ENCODE measurements at places on chromosomes 3 and 15.

DNA sequence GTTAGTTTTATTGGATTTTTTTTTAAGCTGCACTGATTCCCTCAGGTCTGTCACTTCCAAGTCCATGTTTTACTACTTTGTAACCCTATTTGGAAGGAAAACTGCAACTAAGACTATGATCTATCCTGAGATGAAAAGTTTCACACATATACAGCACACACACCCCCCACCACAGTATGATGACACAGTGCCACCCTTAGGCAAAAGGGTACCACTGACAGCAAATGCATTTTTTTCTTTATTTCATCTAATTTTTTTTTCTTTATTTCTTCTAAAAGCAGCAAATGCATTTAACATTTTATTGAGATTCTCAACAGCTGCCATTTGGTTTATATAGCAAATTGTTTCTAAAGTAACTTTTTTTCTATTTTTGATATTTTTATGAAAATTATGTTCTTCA is 21.2 kb downstream of the NGRN start:
- DNase-seq: no peak

- DNase-seq: no peak
These were observed 218.8 kb downstream of the CLSTN2 start for GRCh38 chr3:140153736-140154135.

DNA sequence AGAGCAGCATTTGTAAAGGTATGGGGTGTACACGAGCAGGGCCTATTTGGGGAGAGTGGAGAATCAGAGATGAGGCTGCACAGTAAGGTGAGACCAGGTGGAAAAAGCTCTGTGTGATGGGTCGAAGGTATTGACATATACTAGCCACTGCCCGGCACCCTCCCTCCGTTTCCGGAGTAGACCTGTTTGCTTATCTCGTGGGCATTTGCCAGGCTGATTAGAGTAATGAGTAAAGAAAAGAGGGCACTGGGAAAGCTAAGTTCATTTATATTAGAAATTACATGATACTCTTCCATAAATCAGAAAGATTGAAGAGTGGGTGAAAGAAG is 46.2 kb upstream of the ATG7 start:
- no peak for DNase-seq

- no peak for DNase-seq
These were observed 191.8 kb downstream of the LSAMP start for GRCh38 chr3:116253511-116253910.

DNA sequence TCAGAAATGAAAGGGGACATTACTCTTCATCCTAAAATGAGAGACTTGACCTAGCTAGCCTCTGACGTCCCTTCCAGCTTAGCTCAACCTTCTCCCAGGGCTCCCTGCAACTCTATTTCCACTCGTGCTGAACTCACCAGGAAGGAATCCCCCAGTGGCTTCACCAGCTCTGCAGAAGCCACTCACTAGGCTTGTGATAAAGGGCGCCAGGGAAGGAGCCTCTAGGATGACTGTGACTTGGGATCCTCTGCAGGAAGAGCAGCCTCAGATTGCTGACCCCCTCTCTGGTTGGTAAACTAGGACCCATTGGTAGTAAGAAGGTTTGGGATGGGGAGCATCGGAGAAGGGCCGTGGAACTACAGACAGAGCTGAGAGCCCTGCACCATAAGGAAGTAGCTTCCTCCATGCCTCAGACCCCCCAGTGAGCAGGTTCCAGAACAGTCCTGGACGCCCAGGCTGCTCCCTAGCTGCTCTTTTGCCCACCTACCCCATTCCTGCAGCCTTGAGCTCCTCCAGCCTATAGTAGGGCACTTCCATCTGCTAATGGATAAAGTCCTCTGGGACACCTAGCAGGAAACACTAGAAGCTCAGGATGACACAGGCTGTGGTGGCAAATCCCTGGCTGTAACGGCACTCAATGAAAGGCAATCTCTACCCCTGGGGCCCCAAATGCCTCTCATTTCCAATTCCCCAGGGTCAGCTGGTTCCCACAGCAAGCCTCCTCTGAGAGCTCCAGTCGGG is 26.0 kb downstream of the PLA2G4F start:
- peak; percentile 41 for DNase-seq

DNA sequence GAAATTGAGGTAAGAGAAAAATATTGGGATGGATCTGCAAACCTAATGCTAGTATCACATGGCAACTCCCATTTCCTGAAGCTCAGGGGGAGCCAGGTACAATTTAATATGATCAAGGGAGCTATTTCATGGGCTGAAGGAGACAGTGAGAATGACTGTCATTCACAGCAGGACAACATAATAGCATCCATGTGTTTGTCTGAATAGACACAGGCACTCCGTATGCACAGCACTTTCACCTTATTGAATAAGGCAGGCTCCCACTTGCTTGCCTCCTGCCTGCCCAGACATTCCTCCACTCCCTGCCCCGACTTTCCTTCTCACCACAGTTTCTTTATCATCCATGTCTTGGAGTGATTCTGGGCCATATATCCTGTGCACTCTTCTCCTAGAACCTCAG is 156.6 kb upstream of the SLC24A5 start:
- no peak for DNase-seq

GRCh38 chr15:72306211-72306785 is 13.7 kb downstream of the CELF6 start:
- DNase-seq: peak; percentile 41

DNA sequence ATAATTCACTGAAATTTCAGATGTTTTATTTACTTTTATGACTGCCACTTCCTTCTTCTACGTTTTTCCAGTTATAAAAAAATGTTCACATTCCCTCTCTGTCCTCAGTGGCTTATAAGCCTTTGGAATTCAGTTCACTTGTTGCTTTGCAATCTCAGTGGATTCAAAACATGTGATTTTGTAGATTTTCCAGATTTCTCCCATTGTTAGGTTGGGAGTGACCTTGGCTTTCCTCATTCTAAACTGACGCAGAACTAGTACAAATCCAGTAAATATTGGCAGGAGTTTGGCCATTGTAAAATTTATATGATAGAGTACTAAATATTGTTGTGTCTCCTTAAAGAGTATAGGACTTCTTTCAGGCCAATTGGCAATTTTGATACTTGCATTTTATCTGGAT is 812.3 kb upstream of the ROBO1 start:
- no peak for DNase-seq

GRCh38 chr3:10419637-10420232 is 85.7 kb downstream of the ATP2B2 start:
- no peak for DNase-seq

GRCh38 chr15:63805993-63806980 is 27.5 kb downstream of the HERC1 start:
- DNase-seq: no peak

GRCh38 chr15:69414701-69415167 is 585 bp downstream of the KIF23 start:
- DNase-seq: no peak

GRCh38 chr15:90545095-90545494 is 15.4 kb downstream of the CRTC3 start:
- no peak for DNase-seq

GRCh38 chr3:87489892-87490291 is 213.5 kb upstream of the POU1F1 start:
- no peak for DNase-seq

- DNase-seq: no peak
These were observed 7.0 kb downstream of the RASL12 start for GRCh38 chr15:65060641-65061397.

GRCh38 chr3:178386401-178386800 is 149.8 kb upstream of the KCNMB2 start:
- no peak for DNase-seq

GRCh38 chr3:54133196-54133595 is 10.8 kb downstream of the CACNA2D3 start:
- DNase-seq: no peak

DNA sequence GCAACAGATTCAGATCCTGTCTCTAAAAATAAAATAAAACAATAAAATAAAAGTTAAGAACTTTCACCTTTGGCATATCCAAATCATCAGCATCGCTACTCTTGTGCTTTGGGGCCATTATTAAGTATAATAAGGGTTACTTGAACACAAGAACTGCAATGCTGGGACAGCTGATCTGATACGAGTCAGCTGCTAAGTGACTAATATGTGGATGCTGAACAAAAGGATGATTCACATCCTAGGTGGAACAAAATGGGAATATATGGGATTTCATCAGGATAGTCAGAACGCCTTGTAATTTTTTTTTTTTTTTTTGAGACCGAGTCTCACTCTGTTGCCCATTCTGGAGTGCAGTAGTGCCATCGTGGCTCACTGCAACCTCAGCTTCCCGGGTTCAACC is 29.7 kb downstream of the BUB1B start:
- no peak for DNase-seq

- DNase-seq: no peak
These were observed 18.2 kb downstream of the TASOR start for GRCh38 chr3:56664823-56665222.

- no peak for DNase-seq
These were observed 186.5 kb downstream of the FOXP1 start for GRCh38 chr3:71397046-71397445.

DNA sequence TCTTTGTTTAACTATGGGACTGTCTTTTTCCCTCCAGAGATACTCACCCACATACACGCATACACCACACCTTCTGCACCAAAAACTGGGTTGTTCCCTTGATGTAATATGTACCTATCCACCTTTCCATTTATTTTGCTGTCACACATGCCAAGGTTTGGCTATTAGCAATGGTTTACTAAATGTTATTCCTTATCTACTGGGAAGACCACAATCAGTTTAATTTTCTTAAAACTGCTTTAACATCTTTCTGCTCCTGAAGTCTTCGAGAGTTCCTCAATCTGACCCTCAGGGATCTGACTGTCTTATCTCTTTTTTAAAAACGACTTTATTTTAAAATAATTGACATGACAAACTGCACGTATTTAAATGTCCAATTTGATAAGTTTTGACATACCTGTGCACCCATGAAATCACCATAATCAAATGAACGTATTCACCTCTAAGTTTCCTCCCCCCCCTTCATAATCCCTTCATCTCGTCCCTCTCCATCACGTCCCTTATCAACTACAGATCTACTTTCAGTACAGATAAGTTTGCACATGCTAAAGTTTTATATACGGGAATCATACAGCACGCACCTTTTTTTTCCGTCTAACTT is 805 bp upstream of the TRPM7 start:
- no peak for DNase-seq

- no peak for DNase-seq
These were observed 188.8 kb downstream of the TAFA4 start for GRCh38 chr3:68743521-68743920.

GRCh38 chr15:36571301-36571700 is 8.1 kb upstream of the CDIN1 start:
- no peak for DNase-seq

DNA sequence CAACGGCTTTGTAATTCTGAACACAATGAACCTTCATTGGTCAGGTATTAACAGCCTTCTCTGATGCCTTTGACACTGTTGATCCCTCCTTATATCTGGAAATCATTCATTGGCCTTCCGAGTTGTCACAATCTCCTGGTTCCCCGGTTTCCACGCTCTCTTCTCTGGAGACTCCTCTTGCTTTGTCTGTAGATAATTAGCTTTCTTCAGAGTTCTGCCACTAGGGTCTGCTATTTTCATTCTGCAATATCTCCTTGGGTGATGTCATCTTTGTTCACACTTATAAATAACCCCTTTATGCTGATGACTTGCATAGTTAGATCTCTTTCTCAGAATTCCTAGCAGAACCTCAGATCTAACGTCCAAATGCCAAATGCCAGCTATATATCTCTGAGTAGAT is 583.8 kb upstream of the ZNF717 start:
- no peak for DNase-seq

DNA sequence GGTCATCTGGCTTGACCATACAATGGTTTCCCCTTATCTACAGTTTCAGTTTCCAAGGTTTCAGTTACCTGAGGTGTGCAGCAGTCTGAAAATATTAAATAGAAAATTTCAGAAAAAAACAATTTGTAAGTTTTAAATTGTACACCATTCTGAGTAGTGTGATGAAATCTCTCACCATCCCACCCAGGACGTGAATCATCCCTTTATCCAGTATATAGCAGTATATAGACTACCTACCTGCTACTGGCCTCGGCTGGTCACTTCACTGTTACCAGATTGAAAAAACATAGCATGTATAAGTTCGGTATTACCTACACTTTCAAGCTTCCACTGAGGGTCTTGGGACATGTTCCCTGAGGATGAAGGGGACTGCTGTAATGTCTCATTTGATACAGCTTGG is 12.0 kb downstream of the ARIH1 start:
- DNase-seq: no peak

- no peak for DNase-seq
These were observed 220.2 kb upstream of the CD96 start for GRCh38 chr3:111321786-111322185.

DNA sequence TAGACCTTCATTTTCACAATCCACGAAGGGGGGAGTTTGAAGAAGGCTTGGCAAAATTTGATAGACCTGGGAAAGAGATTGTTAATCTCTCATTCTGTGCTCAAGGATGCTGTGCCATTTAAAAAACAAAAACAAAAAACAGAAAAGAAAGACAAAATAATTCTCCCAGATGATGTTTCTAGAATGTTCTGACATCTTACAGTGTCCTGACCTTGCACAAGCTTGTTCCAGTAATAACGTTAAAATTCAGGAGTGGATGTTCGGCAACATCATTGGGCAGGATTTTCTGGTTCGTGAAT is 79.9 kb downstream of the SMAD3 start:
- DNase-seq: no peak

GRCh38 chr3:27657404-27657803 is 64.7 kb downstream of the EOMES start:
- no peak for DNase-seq

GRCh38 chr3:114418724-114419543 is 125.1 kb downstream of the TIGIT start:
- DNase-seq: peak; percentile 55

DNA sequence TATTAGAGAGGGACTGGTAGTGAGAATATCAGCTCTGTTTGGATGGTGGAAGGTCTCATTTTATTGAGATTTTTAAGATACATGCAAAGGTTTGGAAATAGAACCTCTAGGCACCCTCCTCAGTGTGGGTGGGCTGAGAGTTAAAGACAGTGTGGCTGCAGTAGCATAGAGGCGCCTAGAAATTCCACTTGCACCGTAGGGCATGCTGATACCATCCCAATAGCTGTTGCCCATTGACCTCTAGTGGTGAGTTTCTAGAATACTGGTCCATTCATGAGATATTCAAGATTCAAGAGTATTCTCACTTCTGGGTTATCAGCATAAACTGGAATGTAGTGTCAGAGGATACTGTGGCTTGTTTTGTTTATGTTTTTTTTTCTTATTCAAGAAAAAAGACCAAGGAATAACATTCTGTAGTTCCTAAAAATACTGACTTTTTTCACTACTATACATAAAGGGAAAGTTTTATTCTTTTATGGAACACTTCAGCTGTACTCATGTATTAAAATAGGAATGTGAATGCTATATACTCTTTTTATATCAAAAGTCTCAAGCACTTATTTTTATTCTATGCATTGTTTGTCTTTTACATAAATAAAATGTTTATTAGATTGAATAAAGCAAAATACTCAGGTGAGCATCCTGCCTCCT is 87.2 kb downstream of the TGFBR2 start:
- DNase-seq: peak; percentile 12
